ENCODE measurements at places on chromosomes 3 and 15.

DNA sequence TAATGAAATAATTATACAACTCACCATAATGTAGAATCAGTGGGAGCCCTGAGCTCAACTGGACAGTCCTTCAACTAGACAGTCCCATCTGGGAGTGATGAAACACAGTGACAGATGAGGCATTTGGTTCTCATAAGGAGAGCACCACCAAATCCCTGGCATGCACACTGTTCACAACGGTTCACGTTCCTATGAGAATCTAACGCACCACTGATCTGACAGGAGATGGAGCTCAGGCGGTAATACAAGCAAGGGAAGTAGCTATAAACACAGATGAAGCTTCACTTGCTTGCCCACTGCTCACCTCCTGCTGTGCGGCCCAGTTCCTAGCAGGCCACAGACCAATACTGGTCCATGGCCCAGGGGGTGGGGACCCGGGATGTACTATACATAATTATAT, 17.0 kb downstream of the PRKAR2A start:
- DNase-seq, result no peak

DNA sequence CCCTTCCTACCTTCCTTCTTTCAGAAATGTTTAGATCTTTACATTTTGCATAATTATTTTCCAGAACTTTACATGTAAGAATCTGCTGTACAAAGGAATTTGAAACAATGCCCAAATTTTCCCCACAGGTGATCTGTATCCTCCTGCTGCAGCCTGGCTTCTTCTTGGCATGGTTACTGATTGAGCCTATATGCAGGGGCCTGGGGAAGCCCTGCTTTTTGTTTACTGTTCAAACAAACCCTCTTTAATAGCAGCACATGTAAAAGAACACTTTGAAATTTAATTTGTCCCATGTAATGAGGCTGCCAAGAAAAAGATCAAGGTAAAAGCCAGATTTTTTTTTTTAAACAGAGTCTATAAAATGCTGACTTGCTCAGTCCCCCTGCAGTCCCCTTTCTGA, 432.2 kb downstream of the TUSC7 start:
- DNase-seq, result no peak

DNA sequence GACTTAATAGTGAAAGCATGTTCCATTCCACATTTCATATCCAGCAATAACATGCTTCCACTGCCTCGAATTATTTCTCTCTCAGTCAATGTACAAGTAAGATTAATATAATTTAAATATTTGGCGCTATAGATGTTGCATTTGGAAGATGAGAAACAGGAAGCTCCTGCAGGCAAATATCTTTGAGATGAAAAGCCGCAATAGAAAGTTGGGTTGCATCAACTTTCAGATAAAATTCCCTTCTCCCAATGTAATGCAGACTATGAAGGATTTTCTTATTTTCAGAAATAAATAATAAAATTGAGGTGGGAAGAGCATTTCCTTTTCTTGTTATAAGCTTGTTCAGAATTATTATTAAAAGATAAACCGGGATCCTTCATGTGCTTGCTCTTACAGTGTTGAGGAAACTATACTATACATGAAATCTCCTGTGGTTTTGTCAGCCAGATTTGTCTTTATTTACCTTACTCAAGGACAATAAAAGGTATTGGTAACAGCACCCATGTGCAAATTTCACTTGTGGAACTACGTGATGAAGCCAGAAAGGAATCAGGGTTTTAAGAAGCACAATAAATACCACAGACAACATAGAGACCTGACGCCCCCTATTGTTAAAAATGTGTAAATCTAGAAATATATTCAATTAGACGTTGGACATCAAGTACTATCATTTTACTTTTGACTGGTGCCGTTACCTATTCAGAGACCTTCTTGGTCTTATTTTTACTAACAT, 307.0 kb downstream of the ARPP21 start:
- no peak for DNase-seq

DNA sequence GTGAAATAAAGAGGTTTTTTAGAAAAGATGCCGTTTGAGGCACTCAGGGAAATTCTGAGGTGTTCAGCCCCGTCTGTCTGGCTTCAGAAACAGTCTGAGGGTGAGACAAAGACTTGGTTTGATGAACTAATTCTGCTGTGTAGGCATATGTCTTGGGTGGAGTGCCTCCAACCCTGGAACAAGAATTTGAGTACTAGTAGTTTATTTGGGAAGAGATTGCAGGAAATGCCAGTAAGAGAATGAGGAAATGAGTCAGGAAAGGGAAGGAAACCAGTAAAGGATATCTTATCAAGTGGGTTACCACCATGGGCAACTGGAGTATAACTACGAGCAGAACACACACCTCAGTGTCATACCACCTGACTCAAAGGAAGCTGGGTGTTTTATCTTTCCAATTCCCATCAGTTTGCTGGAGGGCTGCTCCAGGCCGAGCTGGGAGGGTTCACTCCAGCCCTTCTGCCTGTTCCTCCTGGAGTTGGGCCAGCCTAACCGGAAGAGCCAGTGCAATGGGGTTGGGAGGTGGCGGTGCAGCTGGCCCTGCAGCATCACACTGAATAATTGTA, 75.3 kb downstream of the TGFBR2 start:
- DNase-seq, result no peak

DNA sequence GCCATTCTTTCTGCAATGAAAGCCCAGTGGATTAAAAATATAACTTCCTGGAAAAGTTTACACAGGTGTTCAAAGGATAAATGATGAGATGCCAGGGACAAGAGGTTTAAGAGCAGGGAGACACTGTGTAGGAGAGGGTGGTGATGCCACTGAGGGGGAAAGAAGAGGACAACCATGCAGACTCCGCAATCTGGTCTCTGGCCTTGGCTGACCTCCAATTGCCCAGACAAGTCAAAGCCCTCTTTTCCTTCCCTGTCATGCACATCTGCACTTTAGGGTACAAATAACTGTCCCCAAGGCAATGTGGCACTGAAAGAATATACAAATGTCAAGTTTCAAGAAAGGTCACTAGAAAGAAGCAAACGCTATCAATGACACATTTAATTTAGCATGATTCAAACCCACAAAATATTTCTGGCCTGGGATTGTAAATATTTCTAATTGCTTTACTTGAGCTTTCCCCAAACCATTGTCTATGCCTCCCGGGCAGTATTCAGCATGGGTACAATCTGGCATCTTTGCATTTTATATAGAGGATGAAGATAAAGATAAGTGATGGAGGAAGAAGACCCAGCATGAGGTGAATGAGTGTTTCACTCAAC, 319.4 kb downstream of the PLCL2 start:
- no peak for DNase-seq

- DNase-seq, result no peak
Observed at GRCh38 chr3:153573481-153573880, 411.5 kb downstream of the RAP2B start.

DNA sequence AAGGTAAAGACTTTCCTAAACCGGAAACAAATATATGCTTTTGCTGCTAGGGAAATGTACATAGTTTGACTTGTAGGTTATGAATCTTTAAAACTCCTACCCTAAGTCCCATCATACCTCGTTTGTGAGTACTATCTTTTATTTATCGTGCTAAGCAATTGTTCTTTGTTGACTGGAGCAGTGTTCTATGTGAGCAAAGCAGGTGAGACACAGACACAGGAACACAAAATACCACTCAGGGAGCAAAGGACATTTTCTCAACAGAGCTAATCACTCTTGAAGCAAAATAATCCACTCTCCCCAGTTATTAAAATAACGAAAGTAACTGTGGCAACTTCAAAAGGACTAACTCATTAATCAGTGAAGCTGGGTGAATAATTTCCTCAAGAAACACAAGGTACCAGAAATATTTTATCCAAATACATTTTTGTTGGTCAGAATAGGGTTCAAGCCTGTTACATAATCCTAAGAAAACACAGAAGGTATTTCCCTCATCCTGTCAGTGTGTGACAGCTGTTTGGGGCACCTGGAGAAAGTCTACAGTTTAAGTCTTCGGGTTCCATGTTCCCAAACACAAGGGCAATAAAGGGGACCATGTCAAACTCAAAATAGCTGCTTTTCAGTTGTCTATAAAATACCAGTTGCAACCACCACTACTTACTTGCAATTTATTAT, 407.7 kb downstream of the FOXP1 start:
- DNase-seq, result no peak

- no peak for DNase-seq
Observed at GRCh38 chr3:140602781-140603180, 75.1 kb upstream of the TRIM42 start.

DNA sequence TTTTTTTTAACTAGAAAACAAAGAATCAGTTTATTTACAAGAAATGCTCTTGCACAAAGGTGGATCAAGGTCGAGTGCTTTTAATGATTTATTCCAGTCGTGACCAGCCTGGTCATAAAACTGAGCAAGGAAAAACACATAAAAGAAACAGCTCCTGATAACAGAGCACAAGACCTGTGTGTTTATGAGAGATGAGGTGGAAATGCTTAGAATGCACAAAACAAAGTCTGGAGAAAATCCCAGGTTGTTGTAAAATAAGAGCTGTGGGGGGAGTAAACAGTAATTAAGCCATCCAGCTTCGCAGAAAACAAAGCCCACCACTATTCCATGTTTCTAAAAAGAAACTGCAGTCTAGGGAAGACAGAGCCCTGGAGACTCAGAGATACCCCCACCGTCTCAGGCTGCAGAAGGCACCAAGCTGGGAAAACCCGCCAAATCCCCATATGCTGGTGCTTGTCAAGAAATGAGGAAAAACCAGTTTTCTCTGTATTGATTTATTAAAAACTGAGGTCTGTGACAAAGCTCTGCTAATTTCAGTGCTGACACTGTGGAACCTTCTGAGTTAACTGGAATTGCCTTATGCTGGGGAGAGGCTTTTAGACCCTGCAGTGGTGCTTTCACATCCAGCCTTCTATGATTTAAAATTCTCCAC, 139.3 kb downstream of the ADAMTS17 start:
- no peak for DNase-seq

- no peak for DNase-seq
Observed at GRCh38 chr3:12490547-12490946, 6.3 kb downstream of the TSEN2 start.

Measured in AG09319 (cell line).